Foreskin melanocyte (primary cell): ENCODE measurements at places on chromosomes 13 and 19.

- no peak for DNase-seq
These were observed 5.6 kb upstream of the SOX21 start for GRCh38 chr13:94717916-94718315.

GRCh38 chr13:58919551-58919950, 1244.2 kb downstream of the DIAPH3 start:
- no peak for DNase-seq

DNA sequence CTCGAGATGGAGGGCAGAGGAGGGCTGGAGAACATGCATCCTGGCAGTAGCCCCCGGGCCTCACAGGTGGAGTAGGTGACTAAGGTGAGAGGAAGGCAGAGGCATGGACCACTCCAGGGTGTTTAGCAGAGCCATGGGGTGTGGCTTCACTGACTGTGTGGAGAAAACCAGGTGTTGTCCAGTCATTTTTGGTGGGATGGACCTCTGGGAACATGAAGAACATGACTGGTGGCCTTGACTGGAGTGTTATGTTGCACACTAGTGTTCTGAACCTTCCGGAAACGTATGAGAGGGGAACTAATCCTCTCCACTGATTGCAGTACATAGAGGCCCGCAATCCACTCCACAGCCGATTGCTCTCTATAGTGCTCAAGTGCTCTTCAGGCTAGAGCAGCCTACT, 16.9 kb downstream of the MED26 start:
- no peak for DNase-seq

GRCh38 chr19:489418-490196, 6.7 kb upstream of the MADCAM1 start:
- peak; percentile 38 for DNase-seq

GRCh38 chr13:26502826-26503225, 54.7 kb upstream of the WASF3 start:
- peak; percentile 31 for DNase-seq

DNA sequence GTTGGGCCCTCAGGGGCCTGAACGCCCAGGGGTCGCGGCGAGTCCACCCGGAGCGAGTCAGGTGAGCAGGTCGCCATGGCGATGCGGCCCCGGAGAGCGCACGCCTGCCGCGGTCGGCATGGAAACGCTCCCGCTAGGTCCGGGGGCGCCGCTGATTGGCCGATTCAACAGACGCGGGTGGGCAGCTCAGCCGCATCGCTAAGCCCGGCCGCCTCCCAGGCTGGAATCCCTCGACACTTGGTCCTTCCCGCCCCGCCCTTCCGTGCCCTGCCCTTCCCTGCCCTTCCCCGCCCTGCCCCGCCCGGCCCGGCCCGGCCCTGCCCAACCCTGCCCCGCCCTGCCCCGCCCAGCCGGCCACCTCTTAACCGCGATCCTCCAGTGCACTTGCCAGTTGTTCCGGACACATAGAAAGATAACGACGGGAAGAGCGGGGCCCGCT, at the start of gene CCNA1:
Gene CCNA1 (plus strand): TSS at position 390 of the 439 bp plus-strand sequence. CDS start 562 bp downstream, outside the sequence.
- no peak for DNase-seq

GRCh38 chr13:81230386-81230785, 889.5 kb upstream of the SPRY2 start:
- no peak for DNase-seq

DNA sequence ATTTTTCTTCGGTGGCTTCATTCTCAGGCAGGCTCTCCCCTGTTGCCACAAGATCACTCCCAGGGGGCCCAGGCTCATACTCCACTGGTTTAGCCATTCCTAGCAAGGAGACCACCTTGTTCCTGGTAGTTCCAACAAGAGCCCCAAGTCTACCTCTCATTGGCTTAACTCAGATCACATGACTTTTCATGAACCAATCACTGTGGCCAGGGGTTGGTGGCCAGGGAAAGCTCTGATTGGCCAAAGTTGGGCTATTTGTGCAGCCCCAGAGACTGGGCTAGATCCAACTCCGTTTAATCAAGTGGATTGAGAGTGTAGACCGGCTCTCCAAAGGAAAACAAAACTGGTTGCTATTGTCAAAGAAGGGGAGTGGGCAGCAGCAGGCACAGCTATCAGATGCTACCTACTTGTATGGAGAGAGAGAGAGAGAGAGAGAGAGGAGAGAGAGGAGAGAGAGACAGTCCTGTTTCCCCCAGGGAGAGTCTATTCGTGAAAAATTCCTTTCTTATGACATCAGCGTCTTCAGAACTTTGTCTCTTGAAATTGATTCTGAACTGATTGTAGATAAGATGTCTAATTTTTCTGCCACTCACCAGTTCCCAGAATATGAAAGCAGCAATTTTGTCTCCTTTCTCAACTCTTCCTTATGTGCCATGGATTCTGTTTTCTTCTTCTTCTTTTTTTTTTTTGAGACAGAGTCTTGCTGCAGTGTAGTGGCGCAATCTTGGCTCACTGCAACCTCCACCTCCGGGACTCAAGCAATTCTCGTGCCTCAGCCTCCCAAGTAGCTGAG, 5.9 kb downstream of the CEACAM19 start:
- DNase-seq: peak; percentile 11

GRCh38 chr13:41652735-41653361, 195.5 kb downstream of the RGCC start:
- peak; percentile 33 for DNase-seq

- no peak for DNase-seq
These were observed 13.4 kb upstream of the COLGALT1 start for GRCh38 chr19:17542042-17542441.

- no peak for DNase-seq
These were observed 2.1 kb downstream of the ZNF91 start for GRCh38 chr19:23393121-23393520.

GRCh38 chr19:29263305-29264135, 50.6 kb upstream of the UQCRFS1 start:
- peak; percentile 26 for DNase-seq

DNA sequence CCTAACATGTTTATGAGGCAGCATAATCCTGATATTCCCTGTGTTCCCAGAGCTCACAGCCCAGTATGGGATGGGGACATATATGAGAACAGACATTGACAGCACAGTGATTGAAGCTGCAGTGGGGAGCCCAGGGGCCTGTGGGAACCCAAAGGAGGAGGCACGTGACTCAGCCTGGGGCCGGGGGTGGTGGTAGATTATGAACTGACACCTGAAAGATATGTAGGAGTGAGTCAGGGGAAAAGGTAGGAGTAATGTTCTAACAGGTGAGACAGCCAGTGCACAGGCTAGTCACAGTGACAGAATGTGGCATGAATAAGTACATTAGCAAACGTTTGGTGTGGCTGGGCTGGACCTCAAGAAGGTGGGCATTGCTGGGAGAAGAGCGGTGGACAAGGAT, 29.0 kb downstream of the CKM start:
- DNase-seq: no peak

GRCh38 chr13:30429721-30430694, 7.7 kb downstream of the UBE2L5 start:
- DNase-seq: peak; percentile 33

GRCh38 chr19:2552859-2553258, 76.9 kb downstream of the GADD45B start:
- DNase-seq: no peak

- DNase-seq: no peak
These were observed 524.9 kb downstream of the SLITRK5 start for GRCh38 chr13:88196106-88196505.

DNA sequence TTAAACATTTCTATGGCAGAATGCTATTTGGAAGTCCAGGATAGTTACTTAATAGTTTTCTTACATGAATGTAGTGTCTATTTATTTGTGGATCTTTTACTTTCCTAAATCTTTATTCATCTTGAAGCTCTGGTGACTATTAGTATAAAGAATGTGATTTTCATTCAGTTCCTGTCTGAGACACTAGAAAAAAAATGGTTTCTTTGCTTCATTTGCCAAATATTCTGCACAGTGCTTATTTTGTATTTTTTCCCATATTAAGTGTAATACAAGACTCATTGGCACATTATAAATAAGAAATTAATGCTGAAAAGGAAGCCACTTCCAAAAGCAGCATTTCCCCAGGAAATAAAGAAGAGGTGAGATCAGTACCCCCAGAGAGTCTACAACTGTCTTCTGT, 109.8 kb downstream of the POSTN start:
- no peak for DNase-seq

DNA sequence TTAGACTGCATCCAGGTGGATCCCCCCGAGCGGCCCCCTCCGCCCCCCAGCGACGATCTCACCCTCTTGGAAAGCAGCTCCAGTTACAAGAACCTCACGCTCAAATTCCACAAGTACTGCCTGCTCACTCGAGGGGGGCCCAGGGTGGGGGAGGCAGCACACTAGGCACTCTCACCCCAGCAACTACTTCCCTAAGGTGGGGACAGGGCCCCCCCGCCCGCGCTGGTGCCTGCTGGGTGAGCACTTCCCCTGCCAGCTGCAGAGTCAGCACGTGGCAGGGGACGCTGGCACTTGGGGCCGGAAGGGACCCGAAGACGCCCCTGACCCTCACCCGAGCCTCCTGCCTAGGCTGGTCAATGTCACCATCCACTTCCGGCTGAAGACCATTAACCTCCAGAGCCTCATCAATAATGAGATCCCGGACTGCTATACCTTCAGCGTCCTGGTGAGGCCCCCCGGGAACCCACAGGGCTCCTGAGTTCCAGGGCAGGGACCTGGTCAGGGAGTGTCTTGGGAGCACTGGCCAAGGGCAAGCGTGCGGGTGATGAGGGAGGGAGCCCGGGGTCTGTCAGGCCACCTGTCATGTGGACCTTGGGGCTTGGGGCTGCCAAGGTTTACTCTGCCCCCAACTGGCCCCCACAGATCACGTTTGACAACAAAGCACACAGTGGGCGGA, 5.2 kb downstream of the MCOLN1 start:
- no peak for DNase-seq

DNA sequence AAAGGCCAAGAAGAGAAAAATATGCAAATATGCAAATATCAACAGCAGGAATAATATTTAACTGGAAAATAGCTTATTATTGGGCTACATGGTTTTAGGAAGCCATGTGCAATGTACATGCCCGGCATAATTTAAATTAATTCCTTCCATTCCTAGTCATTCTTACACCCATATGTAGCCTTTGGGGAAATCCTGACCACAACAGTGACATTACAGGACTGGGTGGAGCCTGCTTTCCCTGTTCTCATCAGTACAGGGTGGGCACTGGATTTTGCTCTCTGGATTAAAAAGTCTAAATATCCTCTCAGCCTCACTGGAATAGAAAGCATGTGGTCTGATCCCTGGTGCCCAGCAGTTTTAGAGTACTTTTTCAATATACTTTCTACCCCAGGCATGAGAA, 198.2 kb downstream of the DNAJC15 start:
- DNase-seq: no peak

- no peak for DNase-seq
These were observed 310.8 kb upstream of the KLF12 start for GRCh38 chr13:74444864-74445479.

GRCh38 chr13:22961835-22962537, 218.8 kb upstream of the SGCG start:
- no peak for DNase-seq

DNA sequence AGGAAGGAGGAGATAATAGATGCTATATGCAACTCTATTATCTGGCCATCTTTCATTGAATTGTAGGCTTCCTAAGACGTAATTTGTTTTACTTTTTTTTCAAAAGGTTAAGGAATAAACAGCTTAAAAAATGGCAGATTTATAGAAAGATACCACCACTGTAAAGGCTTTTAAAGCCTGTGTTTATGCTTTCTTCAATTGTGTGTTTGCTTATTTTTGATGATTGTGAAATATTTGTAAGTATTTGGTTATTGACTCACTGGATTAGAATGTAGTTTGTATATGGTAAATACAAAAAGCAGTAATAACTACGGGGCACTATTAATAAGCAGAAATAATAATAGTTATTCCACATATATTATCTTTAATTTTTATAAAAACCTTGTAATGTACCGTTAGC, 437.9 kb downstream of the KLF5 start:
- no peak for DNase-seq

GRCh38 chr13:101307181-101307701, 109.1 kb downstream of the NALCN start:
- DNase-seq: no peak

GRCh38 chr19:34926685-34927375, at the start of gene ZNF30:
ZNF30 (plus strand) TSS chr19:34926903; CDS start chr19:34929948, 3,045 bp downstream.
- DNase-seq: peak; percentile 82

- DNase-seq: no peak
These were observed 10.0 kb downstream of the FCGBP start for GRCh38 chr19:39924389-39924788.

DNA sequence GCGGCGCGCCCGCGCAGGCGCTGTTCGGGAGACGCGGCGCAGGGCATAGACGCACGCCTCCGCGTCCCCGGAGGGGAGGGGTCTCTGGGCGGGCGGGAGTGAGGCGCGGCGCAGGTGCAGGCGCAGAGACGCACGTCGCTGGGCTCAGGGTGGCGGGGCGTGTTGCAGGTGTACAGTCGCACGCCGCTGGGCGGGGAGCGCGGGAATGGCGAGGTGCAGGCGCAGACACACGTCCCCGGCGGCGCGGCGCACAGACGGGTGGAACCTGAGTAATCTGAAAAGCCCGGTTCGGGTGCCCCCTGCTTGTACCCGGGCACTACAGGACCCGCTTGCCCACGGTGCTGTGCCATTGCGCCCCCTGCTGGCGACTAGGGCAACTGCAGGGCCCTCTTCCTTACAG, 44.7 kb downstream of the PLPP2 start:
- DNase-seq: no peak

- DNase-seq: peak; percentile 91
These were observed 31.4 kb downstream of the CERS4 start for GRCh38 chr19:8240274-8241229.

DNA sequence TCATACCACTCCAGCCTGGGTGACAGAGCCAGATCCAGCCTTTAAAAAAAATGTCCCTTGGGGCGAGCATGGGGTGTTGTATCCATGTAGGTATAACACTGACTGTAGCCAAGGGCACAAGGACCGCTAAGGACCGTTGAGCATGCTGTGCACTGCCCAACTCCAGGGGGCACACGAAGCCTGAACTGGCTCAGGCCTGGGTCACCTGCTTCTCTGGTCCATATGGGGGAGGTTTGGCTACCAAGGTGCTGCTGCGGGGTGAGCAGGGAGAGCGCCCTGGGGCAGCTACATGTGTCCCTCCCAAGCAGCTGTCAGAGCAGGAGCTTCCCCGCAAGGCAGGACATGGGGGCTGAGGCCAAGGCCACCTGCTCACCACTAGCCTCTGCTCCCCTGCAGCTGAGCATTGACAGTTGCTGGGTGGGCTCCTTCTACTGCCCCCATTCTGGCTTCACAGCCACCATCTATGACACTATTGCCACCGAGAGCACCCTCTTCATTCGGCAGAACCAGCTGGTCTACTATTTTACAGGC, 16.3 kb downstream of the CATSPERG start:
- DNase-seq: no peak

- no peak for DNase-seq
These were observed 235.1 kb upstream of the MIR17HG start for GRCh38 chr13:91112201-91112923.

- DNase-seq: no peak
These were observed 19.2 kb downstream of the RYR1 start for GRCh38 chr19:38452430-38453366.

DNA sequence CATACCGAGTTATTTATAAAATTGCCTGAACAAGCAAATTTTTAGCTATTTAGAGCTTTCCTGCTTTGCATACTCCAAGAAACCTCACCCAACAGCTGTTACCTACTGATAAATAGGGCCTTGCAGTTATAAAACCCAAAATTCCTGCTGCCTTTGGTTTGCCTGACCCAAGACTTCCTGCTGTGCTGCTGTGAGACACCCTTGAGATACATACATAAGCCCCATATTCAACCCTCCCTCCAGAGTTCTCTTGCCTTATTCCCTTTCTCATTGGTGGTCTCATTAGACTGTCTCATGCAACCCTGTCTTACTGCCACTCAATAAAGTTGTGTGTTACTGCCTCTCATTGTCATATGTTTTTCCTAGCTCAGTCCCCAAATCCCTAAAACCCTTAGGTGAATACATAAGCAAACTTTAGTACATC, 677.6 kb downstream of the UQCRFS1 start:
- no peak for DNase-seq
